Fibroblast of mammary gland (primary cell): ENCODE measurements at places on chromosomes 5 and 9.

DNA sequence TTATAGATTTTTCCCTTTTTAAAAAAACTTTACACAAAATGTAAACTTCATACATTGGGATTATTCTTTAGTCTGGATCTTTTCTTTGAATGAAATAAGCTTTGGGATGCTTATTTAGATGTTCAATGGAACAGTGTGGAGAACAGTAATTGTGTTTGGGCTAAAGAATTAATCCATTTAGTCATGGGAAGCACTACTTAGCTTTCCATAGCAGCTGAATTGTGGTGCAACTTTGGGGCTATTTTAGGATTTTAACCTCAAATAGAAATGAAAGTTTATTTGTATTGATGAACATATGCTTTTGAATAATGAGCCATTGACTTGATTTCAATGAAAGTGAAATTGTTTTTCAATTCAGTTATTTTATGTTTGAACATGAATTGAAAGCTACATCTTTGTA lies 72.4 kb downstream of the ZCCHC7 start:
- DNase-seq = no peak

- no peak for DNase-seq
Measured at GRCh38 chr5:68534131-68534940, 318.8 kb downstream of the PIK3R1 start.

DNA sequence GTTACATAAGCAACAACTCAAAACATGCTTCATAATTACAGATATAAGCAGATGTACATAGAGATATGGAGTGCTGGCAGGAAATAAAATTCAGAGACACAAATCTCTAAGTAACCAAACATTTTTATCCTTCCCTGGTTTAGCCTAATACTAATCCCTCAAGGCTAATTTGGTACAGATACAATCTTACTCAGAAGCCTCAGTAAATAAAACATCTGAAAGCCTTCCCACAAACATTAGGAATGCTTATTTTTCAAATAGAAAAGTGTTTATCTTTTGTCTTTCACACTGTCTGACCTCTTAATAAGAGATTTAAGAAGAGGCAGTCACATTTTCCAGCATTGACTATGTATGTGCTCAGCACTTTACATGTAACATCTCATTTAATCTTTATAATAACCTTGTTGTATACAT lies 399.4 kb downstream of the ARRDC3 start:
- no peak for DNase-seq

- no peak for DNase-seq
Measured at GRCh38 chr9:92616199-92616641, 53.7 kb downstream of the IPPK start.

DNA sequence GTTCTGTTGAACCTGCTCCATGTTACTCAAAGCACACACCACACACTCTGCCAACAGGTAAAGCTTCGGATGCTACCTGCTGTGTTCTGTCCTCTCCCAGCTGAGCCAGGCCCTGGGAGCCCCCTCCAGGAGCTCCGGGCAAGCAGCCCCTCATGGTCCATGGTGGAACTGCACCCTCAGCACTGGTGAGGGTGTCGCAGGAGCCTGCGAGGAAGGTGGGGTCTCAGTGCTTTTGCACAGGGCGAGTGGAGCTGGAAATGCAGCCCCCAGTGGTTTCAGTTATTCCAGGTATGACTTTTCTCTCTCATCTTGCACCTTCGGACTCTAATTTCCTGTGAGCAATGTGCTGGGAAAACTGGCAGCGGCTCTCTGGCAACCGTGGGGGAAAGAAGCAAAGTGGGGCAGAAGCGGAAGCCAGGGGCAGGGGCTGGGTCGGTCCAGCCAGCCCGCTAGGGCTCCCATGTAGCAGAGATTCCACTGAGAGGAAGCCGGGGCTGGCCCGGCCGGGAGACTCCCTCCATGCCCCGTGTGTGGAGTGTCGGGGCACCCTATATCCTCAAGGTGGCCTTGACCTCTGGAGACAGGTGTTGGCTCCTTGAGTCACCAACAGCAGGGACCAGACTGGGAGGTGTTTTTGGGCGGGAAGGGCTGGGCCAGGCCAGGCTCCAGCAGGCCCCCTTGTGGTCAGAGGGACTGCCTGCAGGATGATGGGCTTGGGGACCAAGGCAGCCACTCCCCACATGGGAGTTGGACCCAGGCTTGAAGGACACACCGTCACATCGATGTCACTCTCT lies 75.6 kb upstream of the PRSS3 start:
- DNase-seq = peak; percentile 3

DNA sequence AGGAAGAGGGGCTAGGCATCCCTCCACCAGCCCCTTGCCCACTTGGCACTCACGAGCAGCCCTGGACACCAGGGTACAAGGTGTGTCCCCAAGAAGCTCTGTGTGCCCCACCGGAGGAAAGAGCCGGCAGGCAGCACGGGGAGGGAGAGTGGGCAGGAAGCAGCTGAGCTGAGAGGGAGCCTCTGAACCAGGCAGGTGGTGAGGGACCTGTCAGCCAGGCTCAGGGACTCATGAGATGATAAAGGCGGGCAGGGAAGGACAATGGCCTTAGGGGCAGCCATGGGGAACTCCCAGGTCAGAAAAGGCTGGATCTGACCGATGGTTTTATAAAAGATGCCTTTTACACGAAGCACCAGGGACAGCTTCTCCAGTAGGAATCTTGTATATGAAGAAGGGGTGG lies 112.0 kb downstream of the VAV2 start:
- DNase-seq = no peak

GRCh38 chr9:12766357-12766756 lies 8.5 kb upstream of the LURAP1L start:
- DNase-seq = no peak

- DNase-seq = peak; percentile 23
Measured at GRCh38 chr9:36992501-36993316, 41.4 kb downstream of the PAX5 start.

- DNase-seq = no peak
Measured at GRCh38 chr5:5191906-5192305, 51.8 kb downstream of the ADAMTS16 start.
